ENCODE measurements at places on chromosomes 7 and 10.

- no peak for DNase-seq
Observed at GRCh38 chr10:88994019-88994418, 3.4 kb downstream of the FAS start.

DNA sequence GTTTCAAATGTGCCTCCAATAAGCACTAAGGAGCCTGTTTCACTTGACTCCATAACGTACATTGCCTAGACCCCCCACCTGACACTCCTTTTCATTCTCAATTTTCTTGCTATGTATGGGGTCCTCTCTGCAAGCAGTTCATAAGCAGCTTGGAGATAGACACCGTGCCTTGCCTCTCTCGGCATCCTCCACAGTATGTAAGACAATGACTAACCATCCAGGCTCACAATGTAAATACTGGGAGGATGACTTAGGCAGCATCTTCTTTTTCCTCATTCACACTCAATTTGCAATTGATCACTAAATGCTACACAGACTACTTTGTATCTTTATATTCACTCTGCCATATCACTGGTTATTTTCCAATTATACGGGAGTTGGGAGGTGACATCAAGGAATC is 22.8 kb upstream of the CABCOCO1 start:
- no peak for DNase-seq

DNA sequence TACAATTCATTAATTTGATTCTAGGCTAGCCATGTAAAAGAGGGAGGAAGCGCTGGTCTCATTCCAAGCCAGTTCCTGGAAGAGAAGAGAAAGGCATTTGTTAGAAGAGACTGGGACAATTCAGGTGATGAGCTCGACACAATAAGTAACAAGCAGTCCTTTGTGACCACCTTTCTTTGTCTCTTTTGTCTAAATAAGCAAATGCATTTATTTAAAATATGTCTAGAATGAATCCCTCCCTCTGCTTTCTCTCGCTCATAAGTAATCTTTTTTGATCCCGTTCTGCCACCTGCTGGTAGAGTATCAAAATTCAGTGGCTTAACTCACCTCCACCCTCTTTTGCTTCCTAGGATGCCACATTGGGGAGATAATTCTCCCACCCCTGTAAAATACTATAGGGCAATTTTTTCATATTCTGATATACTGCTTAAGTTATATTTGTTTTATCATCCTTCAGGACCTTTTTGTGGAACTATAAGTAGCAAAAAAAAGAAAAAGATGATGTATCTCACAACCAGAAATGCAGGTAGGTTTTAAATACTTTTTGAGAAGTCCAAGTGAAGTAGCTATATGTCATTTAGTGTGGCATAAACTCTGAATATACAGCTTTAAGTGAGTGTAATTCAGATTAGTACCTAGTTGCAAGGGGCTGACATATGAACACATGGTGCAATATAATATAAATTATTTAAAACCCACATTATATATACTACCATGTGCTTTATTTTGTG is 91.5 kb downstream of the GSDME start:
- no peak for DNase-seq

DNA sequence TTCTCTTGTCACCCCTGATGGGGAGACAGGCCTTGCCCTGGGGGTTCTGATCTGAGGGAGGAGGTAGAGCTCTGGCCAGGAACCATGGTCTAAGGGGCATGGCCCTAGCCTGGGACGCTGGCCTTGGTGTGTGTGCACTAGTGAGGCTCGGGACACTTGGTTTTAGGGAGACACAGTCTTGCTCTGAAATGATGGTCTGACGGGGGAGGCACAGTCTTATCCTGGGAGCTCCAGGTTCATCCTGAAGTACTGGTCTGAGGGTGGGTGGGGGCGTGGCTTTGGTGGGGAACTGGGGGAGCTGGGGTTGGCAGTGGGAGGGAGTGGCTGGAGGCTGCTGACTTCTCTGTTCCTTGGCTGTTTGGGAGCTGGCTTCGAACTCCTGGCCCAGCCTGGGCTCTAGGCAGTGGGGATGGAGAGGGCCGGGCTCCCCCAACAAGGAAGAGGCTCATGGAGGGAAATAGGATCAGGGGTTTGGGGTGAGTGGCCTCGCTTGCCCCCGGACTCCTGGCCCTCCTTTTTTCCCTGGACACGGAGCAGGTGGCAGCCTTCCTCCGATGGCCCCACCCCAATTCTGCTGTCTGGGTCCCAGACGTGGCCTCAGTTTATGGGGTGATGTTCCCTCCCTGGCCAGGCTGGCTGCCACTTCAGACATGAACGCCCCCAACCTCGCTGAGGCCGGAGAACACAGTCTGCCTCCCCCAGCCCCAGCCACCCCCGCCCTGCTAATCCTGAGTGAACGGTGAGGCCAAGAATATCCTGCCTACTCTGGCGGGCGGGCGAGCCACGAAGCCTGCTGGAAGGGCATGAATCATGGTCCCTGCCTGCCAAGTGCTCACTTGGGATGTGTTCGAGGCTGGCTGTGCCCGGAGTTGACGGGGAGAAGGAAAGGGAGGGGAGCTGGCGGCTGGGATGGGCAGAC is 43.5 kb downstream of the TMEM270 start:
- no peak for DNase-seq

DNA sequence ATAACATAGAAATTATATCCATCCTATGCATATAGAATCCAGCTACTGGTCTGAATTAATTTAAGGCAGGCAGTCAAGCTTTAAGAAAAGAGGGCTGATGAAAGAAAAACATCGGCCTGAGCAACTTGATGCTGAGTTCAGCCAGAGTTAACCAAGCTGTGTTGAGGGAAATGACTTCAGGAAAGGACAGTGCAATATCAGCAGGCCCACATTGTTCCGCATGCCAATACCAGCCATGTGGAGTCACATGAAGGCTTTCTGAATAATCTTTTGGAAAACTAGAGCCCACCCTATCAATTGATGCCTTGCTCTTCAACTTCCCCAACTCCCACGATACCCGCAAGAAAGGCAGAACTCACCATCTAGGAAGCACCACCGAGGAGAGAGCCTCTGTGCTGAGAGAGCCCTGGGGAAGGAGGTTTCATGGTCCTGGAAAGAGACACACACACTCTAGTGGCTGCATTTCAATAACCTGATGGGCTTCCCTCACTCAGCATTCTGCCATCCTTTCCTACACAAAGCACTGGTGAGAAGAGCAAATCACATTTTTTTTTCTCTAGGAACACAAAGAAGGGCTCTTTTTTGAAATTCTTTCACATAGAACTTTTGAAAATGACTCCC is 125.8 kb upstream of the PTN start:
- no peak for DNase-seq

DNA sequence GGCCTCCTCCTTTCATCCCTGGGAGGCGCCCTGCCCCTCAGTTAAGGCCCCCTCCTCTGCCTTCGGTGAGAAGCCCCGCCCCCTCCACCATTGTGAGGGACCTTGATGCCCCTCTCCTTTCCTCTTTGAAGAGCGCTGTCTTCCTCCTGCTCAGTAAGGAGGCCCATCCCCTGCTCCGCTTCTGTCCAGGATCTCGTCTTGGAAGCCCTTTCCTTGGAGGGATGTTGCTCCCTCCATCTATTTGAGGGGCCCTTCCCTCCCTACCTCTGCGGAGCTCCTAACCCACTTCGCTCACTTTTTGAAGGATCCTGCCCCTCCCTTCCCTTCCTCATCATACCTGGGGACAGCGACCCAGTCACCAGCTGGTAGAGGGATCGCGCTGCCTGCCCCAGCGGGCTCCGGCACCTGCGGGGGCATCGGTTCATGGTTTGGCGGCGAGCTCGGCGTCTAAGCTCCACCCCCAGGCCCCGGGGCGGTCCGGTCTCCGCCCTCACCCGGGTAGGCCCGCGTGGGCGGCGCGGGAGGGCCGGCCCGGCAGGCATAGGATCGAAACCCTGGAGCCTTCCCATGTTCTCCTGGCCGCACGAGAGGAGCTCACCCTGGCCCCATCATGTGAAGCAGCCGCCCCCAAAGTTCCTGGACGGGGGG is 4.1 kb downstream of the KCNIP2 start:
- no peak for DNase-seq

DNA sequence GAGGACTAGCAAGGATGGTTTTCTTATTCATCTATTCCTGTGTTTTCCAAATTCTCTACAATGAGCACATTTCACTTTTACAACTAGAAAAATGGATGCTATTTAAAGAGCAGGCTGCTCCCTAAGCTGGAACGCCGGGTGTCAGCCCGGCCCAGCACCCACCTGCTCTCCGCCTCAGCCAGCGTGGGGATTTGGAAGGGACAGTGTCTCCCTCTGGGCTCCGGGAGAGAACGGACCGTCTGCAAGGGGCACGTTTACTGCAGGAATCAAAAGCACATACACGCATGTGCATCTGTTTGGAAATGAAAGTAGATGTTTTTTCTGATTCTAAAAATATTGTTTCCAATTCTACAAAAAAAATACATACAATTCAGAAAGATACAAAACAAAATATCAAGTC is 2.3 kb upstream of the JAKMIP3 start:
- DNase-seq: no peak

- DNase-seq: no peak
Observed at GRCh38 chr10:10530313-10530712, 487.4 kb upstream of the CELF2 start.

- DNase-seq: no peak
Observed at GRCh38 chr10:124072541-124072940, 20.9 kb downstream of the CHST15 start.

GRCh38 chr7:16904076-16904475 is 22.3 kb upstream of the AGR3 start:
- no peak for DNase-seq

- no peak for DNase-seq
Observed at GRCh38 chr10:132306343-132306685, 1.4 kb downstream of the STK32C start.

GRCh38 chr7:157857578-157858075 is 520.8 kb downstream of the DNAJB6 start:
- no peak for DNase-seq

- DNase-seq: no peak
Observed at GRCh38 chr10:46547541-46548497, 8.6 kb downstream of the GPRIN2 start.

DNA sequence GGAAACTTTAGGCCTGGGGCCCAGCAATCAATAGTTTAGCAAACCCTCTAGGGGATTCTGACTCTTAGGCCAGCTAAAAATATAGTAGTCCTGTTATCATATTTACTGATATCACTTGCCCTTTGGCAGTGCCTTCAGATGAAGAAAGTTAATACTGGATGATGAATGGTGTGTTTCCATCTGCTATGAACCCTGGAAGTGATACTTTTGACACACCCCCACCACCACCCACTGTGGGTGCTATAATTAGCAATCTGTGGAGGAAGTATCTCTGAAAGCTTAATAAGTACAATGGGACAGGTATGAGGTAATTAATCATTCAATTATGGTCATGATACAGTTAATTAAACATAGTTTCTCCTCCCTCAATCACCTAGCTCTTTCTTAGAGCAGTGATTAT is 90.4 kb upstream of the LRRTM3 start:
- no peak for DNase-seq

Measured in epithelial cell of prostate (primary cell).